ENCODE measurements at places on chromosomes 4 and X.

- DNase-seq, result no peak
Observed at GRCh38 chrX:48466696-48467095, 3.4 kb downstream of the SLC38A5 start.

DNA sequence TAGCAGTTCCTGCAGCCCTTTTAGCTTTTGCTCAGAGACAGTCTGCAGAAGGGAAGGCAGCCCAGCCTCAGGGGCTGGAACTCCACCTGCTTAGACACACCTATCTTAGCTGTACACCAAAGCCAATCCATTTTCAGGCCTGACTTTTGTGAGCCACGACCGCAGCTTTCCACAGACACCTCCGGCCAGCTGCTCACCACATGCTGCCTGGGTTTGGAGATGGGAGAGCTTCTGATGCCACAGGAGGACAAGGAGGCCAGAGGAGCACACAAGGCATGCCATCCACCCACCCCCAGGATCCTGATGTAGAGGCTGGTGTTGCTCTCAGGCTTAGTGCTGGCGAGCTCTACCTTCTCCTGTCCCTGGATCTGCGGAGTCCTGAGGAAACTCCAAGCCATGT is 141.8 kb upstream of the NALF2 start:
- no peak for DNase-seq

DNA sequence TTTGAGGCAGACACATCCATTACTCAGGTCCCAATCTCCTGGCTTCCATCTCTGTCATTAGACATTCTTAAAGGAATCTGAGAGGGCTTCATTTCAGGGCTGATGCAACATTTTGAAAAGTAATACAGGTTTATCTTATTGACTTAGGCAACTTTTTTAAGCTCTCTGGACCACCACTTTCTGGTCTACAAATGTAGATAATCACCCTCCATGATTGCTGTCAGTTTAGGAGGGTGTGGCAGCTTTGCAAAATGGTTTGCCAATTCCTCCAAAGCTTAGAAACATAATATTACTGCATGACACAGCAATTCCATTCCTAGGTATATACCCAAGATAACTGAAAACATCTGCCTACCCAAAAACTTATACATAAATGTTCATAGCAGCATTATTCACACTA is 77.6 kb downstream of the ARHGAP6 start:
- no peak for DNase-seq

GRCh38 chr4:29002151-29002550 is 1718.0 kb upstream of the PCDH7 start:
- DNase-seq, result no peak

- no peak for DNase-seq
Observed at GRCh38 chrX:123340696-123341095, 156.6 kb downstream of the GRIA3 start.

DNA sequence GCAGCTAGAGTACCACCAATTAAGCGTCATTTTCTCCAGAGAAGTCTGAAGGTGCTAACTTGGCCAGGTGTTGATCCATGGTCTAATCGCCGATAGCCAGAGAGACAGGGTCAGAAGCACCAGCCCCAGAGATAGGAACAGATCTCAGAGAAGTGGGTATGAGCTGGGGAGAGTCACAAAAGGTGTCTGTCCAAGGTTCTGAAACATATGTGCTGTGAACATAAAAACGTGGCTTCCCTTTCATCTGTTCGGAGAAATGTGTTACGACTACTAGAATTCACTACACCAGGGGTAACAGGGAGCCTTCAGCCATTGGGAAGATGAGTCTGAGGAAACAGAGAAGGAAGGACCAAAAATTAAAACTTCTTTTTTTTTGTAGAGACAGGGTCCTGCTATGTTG is 91.3 kb downstream of the FBXL5 start:
- no peak for DNase-seq

DNA sequence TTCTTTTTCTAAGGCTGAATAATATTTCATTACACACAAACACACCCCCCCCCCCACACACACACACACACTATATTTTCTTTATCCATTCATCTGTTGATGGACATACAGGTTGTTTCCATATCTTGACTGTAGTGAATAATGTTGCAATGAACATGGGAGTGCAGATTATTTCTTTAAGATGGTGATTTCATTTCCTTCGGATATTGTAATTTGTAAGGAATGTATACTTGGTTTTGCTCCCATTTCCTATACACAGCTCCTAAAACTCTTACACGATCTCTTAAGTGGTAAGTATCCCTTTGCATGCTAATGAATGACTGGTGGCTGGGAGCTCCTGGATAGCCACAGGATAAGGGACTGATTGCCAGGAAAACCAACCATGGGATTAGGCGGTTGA is 14.7 kb upstream of the RBMXL3 start:
- no peak for DNase-seq

GRCh38 chrX:143632625-143633410 is 3.1 kb downstream of the SLITRK4 start:
- no peak for DNase-seq

DNA sequence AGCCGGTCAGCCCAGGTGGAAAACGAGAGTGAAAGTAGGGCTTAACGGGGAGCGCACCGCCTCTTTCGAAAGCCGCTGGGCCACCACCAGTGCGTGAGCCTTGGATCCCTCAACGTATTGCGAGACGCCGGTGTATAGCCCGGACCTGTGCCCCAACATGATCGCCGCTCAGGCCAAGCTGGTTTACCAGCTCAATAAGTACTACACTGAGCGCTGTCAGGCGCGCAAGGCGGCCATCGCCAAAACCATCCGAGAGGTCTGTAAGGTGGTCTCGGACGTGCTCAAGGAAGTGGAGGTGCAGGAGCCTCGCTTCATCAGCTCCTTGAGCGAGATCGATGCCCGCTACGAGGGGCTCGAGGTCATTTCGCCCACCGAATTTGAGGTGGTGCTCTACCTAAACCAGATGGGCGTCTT is 929 bp downstream of the MAB21L2 start:
- DNase-seq, result no peak

All from cerebellum (tissue), 4 donors.